Stimulated activated CD8-positive, alpha-beta memory T cell treated with anti-CD3 and anti-CD28 coated beads, Interleukin-4, amount 100 ng/mL, for 1 hour (primary cell): ENCODE measurements at places on chromosomes 5 and 9.

- no peak for DNase-seq
Observed at GRCh38 chr5:139757727-139758509, 37.7 kb upstream of the PSD2 start.

DNA sequence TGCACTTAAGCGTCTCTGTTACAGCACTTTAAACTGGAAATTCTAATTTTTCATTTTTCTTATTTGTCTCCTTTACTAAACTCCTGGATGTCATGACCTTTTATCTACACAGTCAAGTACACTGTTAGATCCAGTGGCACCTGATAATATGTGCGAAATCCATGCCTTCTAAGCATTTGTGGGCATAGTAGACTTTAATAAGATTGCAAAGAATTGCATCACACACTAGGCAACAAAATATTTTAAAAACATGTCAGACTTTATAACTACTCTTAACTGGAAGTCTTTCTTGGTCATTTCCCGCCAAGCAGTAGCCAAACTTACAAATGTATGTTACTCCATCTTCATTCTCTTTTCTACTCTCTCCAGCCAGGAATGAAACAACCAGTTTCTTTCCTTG is 5.0 kb upstream of the SPINK1 start:
- no peak for DNase-seq

- DNase-seq: no peak
Observed at GRCh38 chr5:73395256-73395655, 53.3 kb downstream of the FOXD1 start.

DNA sequence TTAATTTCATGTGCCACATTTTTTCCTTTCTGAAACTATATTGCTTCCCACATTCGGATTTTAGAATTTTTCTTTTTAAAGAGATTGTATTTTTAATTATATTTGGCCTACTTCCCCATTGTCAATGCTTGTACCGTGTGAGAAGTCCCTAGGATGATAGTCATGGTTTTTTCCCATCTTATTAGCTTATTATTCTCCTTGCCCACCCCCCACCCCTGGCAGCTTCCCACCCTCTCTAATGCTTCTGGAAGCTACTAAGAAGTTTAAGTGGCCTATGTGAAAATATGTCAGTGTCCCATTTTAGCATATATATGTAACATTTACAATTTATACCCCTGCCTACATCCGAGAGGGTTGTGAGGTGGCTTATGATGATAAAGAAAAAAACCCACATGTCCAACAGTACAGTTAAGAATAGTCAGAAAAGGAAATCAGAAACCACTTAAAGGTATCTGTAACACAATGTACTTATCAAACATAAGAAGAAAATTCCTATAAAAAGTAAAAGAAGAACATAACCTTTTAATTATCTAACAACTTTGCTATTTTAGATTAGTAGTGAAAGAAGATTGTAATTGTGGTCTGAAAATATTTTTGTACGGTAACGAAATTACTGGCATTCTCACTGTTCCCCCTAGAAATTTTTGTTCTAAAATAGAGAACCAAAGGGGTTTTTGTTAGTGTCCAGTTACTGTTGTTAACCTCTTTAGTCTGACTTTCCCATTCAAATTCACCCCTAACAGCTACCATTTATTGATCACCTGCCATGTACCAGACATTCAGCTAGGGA is 62.1 kb downstream of the SLC44A1 start:
- no peak for DNase-seq

- DNase-seq: no peak
Observed at GRCh38 chr5:169169783-169170182, 131.2 kb downstream of the SLIT3 start.

DNA sequence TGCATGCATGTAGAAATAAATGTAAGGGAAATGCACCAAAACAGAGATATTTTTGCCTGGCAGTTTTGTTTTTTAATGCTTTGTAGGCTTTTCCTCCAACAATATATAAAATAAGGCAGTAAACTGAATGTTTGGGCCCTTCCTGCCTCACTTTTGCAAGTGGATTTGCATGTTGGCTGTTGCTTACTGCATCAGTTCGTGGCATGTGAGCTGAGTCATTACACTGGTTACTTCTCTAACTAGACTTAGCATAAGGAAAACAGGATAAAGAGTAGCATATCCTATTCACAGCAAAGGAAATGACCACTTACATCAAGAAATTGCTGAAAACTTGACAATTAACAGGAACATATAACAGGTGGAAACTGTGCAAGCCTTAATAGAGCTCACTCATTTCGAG is 113.4 kb downstream of the TLE1 start:
- no peak for DNase-seq

DNA sequence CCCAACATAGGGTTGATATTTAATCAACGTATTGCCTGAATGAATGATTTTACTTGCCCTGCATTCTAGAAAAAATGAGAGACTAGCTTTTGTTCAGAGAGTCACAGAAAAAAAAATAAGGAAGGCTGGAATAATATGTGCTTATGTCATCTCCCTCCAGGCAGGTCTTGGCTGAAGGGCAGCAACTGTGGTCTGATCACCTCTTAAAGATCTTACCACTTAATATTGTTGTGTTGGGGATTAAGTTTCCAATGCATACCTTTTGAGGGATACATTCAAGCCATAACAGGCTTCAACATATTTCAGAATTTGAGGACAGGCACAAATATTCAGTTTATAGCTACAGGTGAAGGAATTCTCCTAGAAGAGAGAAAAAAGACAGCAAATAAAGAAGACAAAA is 157.3 kb upstream of the S1PR3 start:
- no peak for DNase-seq

DNA sequence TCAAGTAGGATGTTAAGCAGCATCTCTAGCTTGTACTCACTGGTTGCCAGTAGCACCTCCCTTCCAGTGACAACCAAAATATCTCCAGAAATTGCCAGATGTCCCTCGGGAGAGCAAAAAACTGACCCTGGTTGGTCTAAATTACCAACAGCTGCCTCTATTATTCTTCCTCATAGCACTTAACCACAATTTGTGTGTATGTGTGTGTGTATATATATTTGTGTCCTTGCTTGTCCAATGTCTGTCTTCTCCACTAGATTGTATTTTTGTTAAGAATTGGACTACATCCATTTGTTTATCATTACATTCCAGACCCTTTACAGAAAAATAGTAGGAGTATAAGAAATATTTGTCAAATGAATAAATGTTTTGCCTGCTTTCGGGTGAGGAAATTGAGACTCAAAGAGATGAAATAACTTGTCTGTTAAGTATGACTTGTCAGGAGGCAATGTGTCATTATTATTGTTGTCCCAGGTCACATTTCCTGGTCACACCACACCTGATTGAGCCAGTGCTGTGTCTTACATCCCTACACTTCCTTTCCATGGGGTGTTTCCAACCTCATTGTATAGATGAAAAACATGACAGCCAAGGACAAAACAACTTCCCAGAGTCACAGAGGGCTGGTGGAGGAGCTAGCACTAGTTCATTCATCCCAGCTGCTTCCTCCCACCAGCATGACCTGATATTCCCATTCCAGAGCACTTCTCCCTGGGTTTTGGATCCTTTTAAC is 11.4 kb upstream of the GRPEL2 start:
- no peak for DNase-seq

- no peak for DNase-seq
Observed at GRCh38 chr9:136052991-136053756, 41.9 kb downstream of the NACC2 start.

DNA sequence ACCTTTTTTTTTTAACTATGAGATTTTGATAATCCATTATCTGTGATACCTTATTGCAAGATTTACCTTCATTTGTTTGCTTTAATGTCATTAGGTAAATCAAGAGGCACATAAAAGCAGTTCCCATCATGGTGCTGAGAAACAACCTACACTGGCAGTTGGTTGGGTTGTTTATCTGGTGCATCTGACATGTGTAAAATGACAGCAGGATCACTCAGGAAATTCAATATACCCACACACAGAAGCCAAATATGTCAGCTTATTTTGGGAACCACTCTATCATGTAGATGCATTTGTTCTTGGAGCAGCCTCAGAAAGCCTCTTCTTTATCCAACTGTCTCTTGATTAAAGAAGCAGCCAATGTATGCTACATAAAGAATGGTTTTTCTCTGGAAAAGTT is 7.8 kb upstream of the CCDC192 start:
- no peak for DNase-seq

DNA sequence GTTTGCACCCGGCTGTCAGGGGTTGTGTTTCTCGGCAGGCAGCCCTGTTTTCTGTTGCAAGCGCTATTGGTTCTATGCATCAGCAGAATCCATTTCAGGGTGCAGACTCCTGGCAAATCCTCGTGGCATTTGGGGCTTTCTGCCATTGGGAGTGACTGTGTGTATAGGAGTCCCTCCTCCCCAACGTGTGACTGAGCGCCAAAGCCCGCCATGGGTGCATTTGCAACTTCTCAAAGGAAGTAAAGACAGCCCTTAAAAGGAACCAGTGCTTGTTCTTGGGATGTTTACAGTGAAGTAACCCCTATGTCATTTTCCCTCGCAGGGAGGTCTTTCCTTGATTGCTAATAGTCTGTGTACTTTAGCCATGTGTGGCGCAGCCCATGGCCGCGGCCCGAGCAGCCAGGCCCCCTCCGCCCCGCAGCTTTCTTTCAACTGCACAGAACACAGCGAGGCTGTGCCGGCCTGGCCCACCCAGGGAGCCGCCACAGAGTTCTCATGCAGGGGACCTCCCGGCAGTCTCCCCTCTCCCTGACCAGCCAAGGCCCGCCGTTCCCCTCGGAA is 175.6 kb downstream of the HSD17B3 start:
- no peak for DNase-seq

- DNase-seq: no peak
Observed at GRCh38 chr9:6215562-6215961, at the start of gene IL33. Gene IL33 (plus strand): TSS chr9:6215807. CDS start chr9:6241695, 25,888 bp downstream.

DNA sequence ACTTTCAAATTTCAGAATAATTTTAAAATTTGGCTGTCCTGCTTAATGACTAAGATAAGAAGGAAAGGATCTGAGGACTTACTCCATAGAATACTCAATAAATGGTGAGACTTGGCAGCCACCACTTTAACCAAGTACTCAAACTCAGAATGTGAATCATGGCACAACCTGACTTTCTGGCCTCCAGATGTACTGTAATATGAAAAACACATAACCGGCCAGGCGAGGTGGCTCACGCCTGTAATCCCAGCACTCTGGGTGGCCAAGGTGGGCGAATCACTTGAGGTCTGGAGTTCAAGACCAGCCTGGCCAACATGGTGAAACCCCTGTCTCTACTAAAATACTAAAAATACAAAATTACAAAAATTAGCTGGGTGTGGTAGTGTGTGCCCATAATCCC is 10.0 kb upstream of the MARCHF6 start:
- no peak for DNase-seq

DNA sequence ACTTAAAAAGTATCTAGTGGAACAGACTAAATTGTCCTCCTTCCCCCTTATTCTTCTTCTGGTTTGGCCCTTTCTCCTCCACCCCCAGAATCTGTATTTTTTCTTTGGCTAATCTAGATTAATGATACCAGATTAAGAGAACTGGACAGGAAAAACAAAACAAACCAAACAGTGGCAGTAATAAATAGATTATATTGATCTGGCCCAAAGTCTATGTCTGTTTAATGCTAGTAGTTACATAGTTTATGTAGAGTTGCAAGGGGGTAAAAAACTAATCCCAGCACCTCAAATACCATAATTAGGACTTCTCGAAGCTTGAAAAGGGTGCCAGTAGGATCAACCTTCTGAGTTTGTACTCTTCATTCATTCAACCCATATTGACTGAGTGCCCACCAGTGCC is 104.5 kb downstream of the ARL15 start:
- no peak for DNase-seq

DNA sequence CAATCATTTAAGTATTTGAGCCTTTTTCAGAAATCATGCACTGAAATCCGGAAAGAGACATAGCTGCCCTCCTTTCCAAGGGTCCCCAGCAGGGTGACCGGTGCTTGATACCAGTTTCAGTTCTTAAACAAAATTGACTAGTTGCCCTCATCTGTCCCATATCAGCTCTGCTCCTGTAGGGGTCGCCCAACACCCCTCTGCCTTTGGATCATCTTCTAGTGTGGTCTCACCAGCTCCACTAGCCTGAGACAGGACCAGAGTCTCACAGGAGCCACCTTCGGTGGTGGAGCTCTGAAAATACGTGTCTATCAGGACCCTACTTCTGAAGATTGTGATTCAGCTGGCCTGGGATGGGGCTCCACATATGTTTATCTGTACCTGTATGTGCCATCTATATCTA is 428.2 kb downstream of the ENC1 start:
- DNase-seq: no peak

DNA sequence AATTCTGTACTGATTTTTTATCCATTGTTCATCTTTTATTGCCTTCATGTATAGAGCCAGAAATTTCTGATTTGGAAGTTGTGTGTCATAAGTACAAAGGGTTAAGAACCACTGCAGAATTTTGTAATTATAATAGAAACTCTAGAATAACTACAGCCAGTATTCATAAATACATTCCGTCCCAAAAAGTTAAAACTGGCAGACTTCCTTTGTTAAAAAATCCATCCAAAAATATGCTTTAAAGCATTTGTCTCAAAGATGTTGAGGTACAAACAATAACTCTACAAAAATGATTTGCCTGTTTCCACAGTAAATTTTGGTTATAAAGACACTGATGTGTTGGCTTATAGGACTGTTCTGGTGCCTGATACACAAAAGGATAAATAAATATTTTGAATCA is 436.6 kb downstream of the DTWD2 start:
- no peak for DNase-seq

DNA sequence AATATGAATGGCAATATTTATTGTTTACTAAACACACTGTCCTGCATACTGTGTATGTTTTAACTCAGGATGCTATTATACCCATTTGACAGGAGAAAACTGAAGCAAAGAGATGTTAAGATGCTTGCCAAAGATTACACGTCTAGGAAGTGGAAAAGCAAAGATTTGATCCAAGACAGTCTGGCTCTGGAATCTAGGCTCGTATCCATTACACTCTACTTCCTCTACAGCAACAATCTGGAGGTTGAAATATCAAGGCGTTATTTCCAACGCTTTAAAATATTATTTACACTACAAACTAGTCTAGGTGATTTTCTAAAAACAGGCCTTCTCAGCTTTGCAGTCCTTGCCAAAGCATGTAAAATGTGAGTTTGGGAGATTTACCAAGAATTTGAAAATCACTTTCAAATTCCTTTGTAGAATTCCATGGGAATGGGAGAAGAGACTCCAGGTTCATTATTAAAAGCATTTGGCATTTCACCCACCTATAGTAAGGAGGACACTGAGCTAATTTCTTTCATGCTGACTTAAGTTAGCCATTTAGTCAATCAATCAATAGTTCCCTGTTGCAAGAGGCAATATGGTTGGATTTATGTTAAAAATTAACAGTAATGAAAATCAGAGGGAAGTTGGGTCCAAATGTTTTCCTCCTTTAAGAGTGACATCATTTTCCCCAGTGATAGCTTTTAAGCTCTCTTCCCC is 356.3 kb upstream of the SMARCA2 start:
- no peak for DNase-seq
